ENCODE measurements at places on chromosomes 3 and 15.
A peak's percentile ranks its signal among the peaks of the same experiment; 100 is the strongest.

DNA sequence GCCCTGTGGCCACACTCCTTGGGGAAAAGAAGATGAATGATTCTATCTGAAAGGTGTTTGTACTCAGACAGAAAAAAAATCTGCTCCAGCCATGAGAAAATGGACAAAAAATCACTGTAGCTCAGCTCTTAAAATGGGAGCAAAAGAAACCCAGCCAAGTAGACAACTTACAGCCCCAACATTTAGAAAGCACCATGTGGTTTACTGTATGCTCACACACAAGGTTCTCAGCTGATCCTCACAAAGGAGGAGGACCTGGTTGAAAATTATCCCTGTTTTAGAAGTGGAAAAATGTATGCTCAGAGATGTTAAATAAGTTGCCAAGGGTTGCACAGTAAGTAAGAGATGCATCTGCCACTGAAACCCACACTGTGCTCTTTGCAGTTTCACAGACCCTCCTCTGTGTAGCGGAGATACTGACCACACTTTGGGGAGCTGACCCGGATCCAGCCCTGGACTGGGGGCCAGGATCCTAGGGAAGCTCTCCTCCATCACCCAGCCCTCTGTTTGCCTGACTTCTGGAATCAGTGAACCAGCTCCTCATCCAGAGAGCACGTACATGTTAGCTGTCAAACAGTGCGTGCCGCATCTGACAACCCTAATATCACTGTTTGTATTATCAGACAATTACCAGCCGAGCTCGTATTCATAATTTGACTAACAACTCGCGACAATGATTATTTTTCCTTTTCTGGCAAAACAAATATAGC is 32.7 kb upstream of the TPRG1 start:
- DNase-seq = no peak

GRCh38 chr3:179706233-179706632 is 53.4 kb downstream of the USP13 start:
- DNase-seq = no peak

- peak; percentile 56 for DNase-seq
These were observed 37.2 kb downstream of the SLC6A6 start for GRCh38 chr3:14439501-14440167.

DNA sequence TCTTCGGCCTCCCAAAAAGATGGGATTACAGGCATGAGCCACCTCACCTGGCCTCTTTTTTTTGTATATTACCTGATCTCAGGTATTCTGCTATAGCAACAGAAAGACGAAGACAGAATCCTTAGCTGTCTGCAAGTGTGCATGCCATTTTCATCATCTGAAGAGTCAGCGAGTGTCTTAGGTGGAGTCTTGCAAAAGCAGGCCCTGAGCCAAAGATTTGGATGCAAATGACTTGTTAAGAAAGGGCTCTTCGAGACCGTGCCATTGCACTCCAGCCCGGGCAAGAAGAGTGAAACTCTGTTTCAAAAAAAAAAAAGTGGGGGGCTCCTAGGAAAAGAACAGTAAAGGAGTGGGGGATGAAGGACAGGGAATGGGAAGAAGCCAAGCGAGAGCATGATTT is 10.2 kb upstream of the TRIM69 start:
- peak; percentile 46 for DNase-seq

- no peak for DNase-seq
These were observed 25.1 kb downstream of the FSTL1 start for GRCh38 chr3:120425572-120426250.

DNA sequence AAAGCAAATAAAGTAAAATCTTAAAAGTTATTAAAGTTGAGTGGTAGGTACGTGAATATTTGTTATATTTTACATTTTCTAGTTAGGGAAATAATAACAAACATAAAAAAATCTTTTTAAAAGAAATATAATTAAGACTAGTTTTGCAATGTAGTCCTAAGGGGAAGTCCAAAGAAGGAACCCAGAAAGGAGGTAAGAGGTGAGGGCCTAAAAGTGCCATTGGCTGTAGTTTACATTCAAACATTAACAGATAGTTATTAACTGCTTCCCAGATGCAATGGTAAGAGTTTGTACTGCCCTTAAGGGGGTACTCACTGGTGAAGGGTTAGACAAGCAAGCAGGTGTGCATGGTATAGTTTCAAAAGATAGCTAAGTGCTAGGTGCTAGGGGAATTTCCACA is 79.2 kb downstream of the B3GALNT1 start:
- DNase-seq = no peak

- no peak for DNase-seq
These were observed 92.7 kb upstream of the PRICKLE2 start for GRCh38 chr3:64318001-64318400.

GRCh38 chr15:59405079-59405478 is 32.4 kb upstream of the MYO1E start:
- no peak for DNase-seq

DNA sequence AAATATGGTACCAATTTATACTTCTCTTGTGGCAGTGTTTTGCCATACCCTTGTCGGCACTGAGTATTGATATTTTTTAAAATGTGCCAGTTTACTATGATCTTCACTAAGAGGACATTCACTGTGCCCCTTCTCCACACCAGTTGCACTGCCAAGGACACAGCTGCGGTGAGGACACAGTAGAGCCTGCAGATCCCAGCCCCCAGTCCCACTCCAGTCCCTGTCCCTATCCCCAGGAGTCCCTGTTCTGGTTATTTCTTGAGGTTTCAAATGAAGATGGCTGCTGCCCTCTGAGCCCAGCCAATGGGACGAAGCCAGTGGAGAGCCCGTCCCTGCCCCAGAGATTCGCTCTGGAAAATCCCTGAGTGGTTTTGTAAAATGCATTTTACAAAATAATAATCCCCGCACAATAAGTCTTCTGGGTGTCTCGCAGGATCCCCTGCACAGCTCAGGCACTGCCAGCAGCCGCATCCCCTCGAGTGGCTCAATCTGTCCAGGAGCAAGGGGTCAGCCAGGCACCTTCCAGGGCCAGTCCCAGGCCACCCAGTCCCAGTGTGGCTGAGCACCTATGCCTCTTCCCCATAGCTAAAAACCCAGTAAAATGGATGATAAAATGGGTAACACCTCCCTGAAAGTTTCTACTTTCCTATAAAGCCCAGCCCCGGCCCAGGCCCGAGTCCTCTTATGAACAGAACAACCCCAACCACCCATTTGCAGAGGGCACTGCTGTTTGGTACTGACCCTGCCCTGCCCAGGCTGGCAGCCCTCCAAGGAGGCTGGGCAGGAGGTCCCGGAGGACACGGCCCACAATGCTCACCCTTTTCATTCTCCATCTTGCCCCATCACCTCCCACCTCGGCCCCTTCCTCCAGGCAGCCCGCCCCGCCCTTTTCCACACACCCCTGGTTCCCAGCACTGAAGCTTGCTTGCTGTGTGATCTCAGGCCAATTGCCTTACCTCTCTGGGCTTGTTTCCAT is 91.1 kb downstream of the VGLL4 start:
- no peak for DNase-seq

GRCh38 chr3:195711813-195712534 is 8.8 kb upstream of the MUC20 start:
- DNase-seq = no peak

GRCh38 chr15:92519709-92520108 is 126.0 kb downstream of the ST8SIA2 start:
- no peak for DNase-seq

DNA sequence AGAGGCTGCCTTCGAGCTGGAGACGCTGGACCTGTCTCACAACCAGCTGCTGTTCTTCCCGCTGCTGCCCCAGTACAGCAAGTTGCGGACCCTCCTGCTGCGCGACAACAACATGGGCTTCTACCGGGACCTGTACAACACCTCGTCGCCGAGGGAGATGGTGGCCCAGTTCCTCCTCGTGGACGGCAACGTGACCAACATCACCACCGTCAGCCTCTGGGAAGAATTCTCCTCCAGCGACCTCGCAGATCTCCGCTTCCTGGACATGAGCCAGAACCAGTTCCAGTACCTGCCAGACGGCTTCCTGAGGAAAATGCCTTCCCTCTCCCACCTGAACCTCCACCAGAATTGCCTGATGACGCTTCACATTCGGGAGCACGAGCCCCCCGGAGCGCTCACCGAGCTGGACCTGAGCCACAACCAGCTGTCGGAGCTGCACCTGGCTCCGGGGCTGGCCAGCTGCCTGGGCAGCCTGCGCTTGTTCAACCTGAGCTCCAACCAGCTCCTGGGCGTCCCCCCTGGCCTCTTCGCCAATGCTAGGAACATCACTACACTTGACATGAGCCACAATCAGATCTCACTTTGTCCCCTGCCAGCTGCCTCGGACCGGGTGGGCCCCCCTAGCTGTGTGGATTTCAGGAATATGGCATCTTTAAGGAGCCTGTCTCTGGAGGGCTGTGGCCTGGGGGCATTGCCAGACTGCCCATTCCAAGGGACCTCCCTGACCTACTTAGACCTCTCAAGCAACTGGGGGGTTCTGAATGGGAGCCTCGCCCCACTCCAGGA is 21.1 kb downstream of the NRROS start:
- DNase-seq = no peak

GRCh38 chr15:78207110-78207458 is 27.3 kb downstream of the ACSBG1 start:
- no peak for DNase-seq

DNA sequence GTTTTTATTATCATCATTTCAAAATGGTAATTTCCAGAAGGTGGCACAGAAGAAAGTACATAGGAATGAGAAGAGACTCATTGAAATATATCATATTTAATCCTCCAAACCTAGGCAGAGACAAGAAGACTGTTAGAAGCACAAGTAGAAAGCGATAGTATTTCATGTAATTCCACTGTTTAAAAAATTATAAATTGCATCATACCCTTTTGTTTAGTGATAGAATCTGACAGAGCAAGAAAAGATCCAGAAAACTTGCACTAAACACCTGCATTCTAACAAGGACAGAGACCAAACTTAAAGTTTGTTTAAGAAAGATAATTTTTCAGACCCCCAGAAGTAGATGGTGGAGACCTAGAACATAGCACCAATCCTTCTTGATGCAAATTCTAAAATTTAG is 56.9 kb upstream of the CD96 start:
- no peak for DNase-seq

GRCh38 chr3:27614592-27614991 is 107.5 kb downstream of the EOMES start:
- DNase-seq = no peak

GRCh38 chr3:195098741-195099525 is 172.0 kb downstream of the XXYLT1 start:
- DNase-seq = no peak

DNA sequence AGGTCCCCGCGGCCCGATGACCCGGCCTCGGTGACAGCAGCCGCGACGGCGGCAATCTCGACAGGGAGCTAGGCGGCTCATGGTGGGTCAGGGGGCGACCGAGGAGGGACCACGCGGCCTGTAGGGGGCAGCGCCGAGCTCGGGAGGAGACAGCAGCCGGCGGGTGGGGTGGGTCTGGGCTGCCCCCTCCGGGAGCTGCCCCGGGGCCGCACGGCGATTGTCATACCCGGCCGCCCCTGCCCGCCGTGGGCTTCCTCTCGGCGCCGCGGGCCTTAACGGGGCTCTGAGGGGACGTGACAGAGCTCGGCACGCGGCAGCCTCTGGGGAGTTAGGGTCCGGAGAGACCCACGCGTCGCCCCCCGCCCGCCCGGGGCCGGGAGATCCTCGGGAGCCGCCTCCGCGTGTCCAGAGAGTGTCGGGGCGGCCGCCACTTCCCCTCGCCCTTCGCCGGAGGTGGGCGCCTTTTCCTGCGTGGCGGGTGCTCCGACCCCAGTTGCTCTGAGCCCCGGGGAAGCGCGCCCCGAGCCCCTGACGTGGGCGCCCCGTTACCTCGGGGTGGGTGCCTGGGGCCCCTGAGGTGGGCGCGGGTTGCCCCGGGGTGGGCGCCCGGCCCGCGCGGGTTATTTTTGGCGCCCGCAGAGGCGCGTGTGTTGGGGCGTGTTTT is 539 bp upstream of the PLCL2 start:
- DNase-seq = peak; percentile 78

DNA sequence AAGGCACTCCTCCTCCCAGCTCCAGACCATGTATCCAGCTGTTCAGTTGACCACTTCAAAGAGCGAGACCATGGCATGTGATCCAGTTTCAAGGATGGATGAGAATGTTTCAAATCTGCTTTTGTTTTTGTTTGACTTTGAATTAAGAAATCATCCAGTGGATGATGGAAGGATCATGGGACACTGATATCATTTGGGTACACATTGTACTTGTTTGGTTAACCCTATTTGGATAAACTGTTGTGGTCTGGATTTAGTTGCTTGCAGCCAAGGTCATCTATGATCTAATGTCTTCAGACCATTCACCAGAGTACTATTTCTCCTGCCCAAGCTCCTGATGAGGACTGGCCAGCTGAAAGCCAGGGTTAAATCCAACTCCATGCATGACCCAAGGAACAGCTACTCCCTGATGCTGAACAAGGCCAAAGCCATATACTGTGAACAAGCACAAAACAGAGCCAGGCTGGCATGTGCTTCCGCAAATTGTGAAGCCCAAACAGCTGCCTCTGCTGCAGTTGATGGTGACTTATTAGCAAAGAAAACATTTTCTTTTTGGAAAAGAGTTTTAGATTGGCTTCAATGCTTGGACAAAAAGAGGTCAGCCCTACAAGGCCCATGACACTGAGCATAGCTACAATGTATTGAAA is 5.2 kb upstream of the ADAMTS17 start:
- DNase-seq = no peak

DNA sequence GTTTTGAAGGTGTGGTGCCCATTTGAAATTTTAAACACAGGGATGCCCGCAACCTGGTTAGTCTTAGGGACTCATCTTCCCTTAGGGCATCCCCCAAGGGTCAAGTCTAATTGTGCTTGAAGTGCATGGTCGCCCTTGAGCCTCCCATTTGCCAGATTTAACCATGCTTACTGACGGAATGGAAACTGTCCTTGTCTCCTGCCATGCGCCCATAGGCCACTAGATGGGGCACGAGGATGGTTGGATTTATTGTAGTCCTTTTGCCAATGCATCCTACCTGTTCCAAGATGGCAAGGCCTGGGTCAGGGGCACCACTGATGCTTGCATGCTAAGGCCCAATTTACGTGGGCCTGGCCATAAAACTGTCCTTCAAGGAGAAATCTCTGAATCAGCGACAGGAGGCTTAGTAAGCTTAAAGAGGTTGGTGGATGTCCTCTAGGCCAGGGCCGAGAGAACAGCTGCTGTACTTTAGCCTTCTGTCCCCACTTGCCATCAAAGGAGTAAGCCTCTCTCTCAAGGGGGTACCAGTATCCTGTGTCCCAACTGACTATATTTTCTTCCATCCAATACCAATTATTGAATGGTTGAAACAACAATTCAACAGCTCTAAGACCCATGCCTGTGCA is 355.4 kb downstream of the OTOL1 start:
- no peak for DNase-seq

GRCh38 chr15:91988071-91988470 is 134.6 kb downstream of the SLCO3A1 start:
- no peak for DNase-seq

- no peak for DNase-seq
These were observed 22.8 kb upstream of the SPRED1 start for GRCh38 chr15:38229705-38230310.

GRCh38 chr15:32974691-32975090 is 219.8 kb downstream of the FMN1 start:
- no peak for DNase-seq

- no peak for DNase-seq
These were observed 165.8 kb downstream of the MECOM start for GRCh38 chr3:169497567-169498257.

GRCh38 chr3:36813305-36813704 is 49.0 kb upstream of the DCLK3 start:
- no peak for DNase-seq
